NCI-H526 (cell line): ENCODE measurements at places on chromosomes 1 and 21.

DNA sequence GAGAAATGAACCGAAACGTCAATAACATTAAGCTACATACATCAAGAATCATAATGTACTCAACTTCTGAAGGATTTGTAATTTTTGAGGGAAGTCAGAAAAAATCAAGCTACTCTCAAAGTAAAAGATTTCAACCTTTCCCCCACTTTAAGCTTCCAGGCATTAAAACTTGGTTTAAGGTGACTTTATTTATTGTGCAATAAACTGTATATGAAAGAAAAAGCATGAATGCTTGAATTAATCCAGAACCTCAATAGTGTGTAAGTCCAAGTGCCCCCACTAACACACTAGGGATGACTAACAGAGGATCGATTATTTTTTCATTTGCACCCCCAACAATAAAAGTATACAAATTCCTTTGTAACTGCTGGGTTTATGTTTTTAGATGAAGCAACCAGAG is 10.9 kb downstream of the GART start:
- no peak for DNase-seq

- DNase-seq = no peak
Measured at GRCh38 chr21:39066829-39067780, 116.1 kb downstream of the PSMG1 start.

DNA sequence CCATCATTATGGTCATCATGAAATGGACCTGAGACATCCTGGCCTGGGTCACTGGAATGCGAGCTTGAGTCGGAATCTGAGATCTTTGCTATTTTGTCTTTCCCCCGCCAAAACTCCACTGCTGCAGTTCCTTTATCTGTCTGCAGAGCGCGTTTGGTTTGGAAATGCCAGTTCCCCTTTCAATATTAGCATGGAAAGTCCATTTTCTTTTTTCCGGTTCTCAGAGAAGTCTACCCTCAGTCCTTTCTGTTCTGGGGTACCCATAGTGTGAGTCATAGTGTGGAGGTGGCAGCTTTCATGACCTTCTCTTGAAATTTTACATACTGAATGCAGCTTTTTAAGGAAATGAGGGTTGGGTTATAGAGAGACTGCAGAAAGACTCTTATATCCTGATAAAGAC is 14.6 kb downstream of the CACNA1E start:
- no peak for DNase-seq

DNA sequence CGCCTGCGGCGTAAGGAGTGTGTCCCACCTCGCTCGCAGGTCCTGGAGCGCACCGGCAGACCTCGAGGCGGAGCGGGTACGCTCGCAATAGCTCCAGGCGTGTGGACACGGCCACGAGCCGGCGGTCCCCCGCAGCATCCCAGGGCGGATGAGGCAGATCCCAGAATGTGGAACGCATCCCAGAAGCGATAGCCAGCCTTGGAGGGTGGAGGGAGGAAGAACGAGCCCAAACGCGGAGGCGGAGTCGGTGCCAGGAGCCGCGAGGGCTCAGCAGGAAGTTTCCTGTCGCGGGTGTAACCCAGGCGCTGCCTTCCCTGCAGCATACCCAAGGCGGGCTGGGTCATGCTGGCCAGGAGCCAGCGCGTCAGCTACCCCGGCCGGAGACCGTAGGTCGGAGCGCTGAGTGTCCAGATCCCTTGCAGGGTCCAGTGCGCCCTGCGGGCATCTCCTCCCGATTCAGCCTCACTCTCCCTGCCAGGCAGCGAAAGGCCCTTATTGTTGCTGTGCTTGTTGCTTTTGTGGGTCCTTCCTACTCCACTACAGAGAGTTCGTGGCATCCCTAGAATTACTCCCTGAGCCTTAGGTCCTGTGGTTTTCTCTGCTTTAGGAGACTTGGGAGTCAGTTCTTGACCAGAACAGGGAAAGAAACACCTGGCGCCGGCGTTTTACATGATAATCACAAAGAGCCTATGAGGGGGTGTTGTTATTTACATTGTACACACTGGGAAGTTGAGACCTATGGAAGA is 27.7 kb downstream of the STYXL2 start:
- peak; percentile 46 for DNase-seq

DNA sequence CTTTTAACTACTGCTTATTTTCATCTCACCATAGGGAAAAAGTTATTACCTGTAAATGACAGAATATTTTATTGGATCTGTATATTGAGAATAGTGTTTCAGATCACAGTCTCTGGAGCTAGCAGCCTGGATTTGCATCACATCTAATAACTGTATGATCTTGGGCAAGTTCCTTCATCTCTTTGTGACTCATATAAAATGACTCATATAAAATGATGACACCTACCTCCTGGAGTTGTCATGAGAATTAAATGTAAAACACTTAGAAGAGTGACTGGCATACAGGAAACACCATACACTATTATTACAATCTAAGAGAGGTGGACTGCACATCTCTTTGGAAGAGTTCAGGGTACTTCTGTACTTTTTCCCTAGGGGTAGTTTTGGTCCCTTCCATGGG is 421.3 kb downstream of the NEGR1 start:
- no peak for DNase-seq

DNA sequence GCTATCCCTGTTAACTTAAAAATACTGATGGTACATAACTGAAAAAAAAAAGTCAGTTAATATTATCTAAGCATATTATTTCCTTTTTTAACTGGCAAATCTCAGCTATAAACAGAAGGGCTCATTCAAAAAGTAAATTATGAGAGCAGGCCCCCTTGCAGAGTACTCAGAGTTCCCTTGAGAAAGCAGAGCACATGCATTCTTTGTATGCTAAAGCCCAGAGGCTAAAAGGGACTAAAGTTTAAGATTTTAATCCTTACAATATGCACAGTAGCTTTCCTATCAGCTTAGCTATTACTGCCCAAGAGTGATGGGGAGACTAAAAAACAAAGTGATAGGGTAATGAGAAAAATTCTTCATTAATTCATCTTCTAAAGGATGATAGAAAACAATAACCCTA is 18.5 kb downstream of the SLC16A1 start:
- DNase-seq = no peak
